ELF-1 (cell line): ENCODE measurements at places on chromosomes 6 and 20.

DNA sequence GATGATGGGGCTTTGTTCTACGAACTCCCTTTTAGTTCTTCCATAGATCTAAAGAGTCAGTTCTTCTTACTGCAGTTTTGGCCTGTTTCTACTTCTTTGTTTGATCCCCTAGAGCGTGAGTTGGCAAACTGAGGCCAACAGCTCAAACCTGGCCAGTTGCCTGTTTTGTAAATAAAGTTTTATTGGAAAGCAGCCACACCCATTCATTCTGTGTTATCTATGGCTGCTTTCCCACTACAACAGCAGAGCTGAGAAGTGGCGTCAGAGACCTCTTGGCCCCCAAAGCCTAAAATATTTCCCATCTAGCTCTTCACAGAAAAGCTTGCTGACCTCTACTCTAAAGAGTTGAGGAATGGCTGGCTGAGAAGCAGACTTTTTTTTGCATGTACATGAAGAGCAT lies 52.2 kb downstream of the EYA2 start:
- no peak for DNase-seq

DNA sequence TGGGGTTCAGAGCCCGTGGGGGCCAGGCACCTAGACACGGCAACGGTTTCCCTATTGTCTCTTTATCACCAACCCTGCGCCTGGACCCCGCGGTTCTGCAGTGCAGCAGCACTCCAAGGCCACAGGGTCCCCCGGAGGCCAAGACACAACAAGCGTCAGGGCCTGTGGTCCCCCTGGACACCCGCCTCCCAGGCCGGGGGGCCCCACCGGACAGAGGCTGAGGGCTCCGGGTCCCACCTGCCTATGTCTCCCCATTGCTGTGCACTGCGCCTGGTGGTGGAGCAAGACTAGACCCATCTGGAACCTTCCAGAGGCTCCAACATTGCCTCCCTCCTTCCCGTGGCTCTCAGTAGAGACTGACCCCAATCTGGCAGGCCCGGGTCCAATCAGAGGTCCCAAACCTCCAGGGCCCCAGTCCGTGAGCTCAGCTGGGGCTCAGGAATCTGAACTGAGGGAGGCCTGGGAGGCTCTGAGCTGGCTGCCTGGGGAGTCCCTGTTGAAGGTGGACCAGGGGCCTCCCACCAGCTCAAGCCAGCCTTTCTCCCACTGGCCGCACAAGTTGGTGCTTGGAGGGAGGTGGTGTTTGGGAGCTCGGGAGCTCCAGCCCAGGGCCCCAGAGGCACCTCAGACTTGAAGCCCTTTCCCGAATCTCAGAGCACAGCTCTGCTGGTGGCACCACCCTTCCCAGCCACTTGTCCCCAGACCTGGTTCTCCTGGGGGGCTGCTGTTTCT lies 8.8 kb downstream of the GATA5 start:
- no peak for DNase-seq

GRCh38 chr6:35203680-35204079 lies 10.1 kb upstream of the SCUBE3 start:
- DNase-seq = no peak

GRCh38 chr6:13702809-13703302 lies 8.8 kb downstream of the RANBP9 start:
- DNase-seq = no peak

GRCh38 chr6:120083186-120083585 lies 733.6 kb upstream of the MAN1A1 start:
- DNase-seq = no peak

DNA sequence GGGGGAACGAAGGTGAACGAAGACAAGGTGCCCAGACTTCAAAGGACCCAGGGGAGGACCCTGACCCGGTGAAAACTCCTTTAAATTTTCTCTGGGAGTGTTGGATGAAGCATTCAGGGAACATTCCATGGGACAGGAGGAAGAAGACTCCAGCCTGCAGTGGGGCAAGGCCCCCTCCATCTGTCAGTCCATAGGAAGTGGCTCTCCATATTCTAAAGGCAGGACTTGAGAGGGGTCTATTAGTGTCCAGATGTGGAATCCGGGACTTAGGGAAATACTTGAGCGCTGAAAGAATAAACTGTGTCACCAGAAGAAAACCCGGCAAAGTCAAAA lies 3.2 kb upstream of the BPIFA2 start:
- DNase-seq = no peak

DNA sequence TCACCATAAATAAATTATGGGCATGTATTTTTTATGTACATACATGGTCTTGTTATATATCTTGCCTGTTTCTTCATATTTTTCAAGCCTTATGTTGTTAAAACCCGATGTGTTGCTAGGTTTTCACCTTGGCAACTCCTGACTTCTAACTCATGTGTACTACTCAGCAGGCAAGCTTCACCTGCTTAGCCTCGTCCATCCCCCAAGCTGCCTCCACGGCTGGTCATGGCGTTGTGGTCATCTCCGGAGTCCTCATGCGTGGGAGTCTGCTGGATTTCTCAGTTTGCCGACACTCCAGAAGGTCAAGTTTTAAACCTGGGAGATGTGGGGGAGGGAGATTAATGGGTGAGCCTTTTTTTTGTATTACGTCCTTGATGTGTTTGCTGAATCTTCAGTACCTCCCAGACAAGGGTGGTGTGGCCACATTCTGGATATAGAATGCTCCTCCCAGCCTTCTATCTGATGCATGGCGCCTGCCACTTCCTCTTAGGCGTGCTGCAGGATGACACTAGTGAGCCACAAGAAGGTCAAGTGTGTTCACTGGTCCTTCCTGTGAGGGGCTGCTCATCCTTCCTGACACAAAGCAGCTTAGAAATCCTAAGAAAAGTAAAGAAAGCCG lies 26.6 kb upstream of the EDN3 start:
- DNase-seq = no peak

GRCh38 chr6:42702200-42702599 lies 20.2 kb downstream of the PRPH2 start:
- peak; percentile 46 for DNase-seq

DNA sequence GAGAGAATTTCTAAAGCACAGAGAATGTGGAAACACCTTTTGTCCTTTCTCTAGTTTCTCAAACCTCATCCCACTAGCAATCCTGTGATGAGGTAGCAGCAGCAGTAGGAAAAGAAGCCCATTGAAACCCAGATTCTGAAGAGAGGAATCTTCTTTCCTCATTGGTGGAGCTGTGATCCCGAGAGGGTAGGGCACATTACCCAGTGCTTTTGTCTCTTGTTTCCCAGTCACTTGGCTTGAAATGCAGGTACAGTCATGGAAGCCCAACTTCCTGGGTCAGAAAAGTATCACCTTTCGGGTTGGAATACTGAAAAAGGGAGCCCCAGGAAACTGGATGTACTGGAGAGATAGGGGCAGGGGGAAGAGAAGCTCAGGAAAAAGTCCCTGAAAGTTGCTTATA lies 417.4 kb downstream of the TBC1D32 start:
- DNase-seq = no peak

GRCh38 chr6:24431045-24431451 lies 28.3 kb downstream of the MRS2 start:
- peak; percentile 46 for DNase-seq

- no peak for DNase-seq
These were observed 10.5 kb downstream of the RALY start for GRCh38 chr20:34004227-34004626.

- no peak for DNase-seq
These were observed 103.6 kb downstream of the JPH2 start for GRCh38 chr20:44083220-44083933.

GRCh38 chr6:7439228-7439627 lies 49.6 kb downstream of the RIOK1 start:
- no peak for DNase-seq

- no peak for DNase-seq
These were observed 6.1 kb downstream of the PDRG1 start for GRCh38 chr20:31945785-31946184.

DNA sequence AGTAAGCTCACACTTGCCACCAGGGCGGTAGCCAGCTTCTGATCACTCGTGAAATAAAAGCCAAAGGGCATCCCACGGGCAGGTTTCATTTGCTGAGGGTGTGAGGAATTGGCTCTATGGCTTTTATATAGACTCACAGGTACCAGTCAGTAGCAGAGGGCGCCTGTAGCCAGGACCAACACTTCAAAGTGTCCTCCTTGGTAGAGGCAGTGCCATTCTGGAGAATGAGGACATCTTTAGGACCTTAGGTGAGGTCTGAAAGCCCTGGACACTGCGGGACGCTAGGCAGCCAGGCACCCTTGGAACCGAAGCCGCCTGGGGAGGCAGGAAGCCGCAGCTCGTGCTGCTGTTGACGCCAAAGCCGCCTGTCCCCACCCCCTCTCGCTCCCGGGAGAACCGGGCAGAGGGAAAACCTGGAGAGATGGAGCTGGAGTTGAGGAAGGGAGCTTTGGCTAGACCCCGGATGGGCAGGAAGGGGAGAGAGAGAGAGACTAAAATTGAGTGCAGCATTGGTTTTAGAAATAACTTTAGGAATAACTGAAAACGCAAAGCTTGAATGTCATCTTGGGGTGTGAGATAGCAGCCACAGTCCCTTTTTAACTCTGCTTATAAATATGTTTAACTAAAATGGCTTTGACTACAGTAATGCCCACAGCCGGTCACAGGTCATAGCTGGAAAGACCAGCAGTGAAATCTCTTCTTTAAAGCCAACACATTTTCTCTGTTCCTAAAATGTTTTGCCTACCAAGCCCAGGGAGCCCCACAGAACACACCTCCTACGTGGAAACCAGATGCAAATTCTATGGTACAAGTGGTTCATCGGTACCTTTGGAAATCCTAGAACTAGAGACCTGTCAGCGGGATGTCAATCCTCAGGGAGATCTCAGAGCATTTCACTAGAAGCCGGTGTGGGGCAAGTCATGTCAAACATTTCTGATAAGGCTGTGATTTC lies 128.5 kb upstream of the CDYL start:
- DNase-seq = peak; percentile 95

DNA sequence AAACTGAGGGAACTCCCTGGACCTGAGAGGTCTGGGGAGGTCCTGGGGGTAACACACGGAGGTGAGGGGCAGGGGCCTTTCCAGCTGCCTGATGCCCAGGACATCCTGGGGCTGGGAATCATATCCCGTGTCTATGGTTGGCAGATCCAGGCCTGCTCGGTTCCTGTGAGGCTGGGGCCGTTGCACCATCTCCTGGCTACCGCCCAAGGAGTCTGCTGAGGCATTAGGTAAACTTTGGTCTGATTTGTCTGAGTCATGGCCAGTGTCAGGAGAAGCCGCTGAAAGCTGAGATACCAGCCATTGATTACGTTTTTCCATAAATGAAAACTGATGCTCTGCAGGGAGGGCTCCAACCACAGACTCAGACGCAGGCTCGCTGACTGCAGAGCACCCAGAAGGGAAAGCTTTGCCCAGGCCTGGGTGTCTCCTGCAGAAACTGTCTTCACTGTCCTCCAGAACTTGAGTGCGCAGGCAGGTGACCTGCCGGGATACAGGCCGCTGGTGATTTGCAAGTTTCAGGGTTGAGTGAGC lies 14.2 kb downstream of the TRAF3IP2 start:
- DNase-seq = peak; percentile 20

- DNase-seq = peak; percentile 60
These were observed 445.4 kb upstream of the DEFB115 start for GRCh38 chr20:30811885-30812671.

- no peak for DNase-seq
These were observed 31.7 kb downstream of the SLC35A1 start for GRCh38 chr6:87504441-87504840.

GRCh38 chr6:151414641-151415260 lies 23.4 kb upstream of the ZBTB2 start:
- DNase-seq = no peak

DNA sequence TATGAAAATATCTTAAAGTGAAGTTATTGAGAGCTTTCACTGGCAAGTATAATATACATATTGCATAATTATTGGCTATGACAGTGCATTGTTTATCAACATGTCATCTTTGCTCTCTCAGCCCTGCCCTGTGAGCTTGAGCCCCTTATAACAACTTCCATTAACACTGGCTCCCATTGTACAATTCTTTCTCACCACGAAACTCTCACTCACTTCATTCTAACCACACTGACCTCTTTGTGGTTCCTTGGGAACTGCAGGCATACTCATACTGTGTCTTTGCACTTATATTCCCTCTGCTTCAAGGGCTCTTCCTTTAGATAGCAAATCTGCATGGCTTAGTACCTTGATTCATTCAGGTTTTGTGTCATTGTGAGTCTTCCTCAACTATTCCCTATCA lies 411.8 kb downstream of the CDKAL1 start:
- no peak for DNase-seq

- no peak for DNase-seq
These were observed 95.8 kb downstream of the RPP40 start for GRCh38 chr6:4908062-4908461.

DNA sequence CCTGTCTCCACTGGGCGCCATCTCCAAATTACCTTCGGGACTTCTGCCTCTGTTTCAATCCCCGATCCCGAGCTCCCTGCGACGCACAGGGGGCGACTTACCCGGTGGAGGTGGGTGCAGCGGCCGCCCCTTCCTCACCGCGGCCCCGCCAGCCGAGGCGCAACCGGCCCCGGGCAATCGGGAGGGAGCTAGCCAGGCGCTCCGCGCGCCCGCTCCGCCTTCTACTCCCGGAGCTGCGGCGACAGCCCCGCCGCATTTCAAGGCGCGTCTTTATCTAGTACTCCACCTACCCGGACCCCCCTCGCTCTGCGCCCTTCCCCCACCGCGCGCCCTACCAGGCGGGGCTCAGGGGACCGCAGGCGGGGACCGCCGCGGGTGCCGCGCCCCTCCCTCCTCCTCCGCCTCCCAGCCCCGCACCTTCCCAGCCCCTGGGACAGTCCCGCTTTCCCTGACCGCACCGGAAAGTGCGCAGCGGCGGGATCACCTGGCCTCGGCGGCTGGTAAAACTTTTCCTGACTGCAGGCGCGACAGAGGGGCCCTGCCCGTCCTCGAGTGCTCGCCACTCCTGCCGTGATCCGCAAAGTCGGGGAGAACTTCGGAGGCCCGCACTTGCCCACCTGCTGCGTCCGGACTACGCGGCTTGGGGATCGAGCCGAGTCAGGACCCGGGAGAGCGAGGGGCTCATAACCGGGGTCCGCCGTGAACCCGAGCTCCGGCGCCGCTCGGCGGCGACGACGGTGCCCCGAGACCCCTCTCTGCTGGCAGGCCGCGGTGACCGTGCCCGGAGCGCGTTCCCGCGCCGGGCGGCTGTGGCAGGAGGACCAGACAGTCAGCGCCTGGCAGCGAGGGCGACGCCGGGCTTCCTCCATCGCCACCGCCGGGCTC lies 8.0 kb upstream of the NKX2-2 start:
- DNase-seq = no peak

DNA sequence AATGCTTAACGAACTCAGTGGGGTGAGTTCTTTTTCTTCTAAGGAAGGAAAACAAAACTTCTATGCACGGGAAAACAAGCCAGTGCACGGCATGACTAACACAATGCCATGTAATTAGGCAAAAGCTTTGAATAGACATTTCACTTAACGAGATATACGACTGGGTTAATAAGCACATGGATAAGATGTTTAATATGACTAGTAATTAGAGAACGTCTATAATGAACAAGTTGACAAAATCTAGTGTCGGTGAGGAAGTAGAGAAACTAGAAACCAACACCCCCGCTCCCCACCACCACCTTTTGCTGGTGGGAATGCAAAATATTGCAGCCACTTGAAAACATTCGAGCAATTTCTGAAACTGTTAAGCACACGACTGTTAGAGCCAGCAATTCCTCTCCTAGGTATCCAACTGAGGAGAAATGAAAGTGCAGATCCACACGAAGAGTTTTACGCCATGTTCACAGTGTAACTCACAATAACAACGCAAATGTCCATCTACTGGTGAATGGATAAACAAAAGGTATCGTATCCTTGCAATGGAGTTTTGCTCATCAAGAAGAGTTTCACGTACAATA lies 644.9 kb upstream of the AGPAT4 start:
- DNase-seq = no peak
